Activated CD4-positive, alpha-beta T cell treated with anti-CD3 and anti-CD28 coated beads, Interleukin-2, amount 10 ng/mL, durations not matched to agents 24 days and 14 days (primary cell): ENCODE measurements at places on chromosomes 5 and 9.

- no peak overlapping the region for H3K4me3 ChIP-seq
- H3K4me1 ChIP-seq = no peaks in the 10 kb centered on the region
- no peaks in the 10 kb centered on the region for H3K36me3 ChIP-seq
- no peak for DNase-seq
Measured at GRCh38 chr5:173397516-173397915, 69.3 kb upstream of the STC2 start.

GRCh38 chr9:98989036-98990000 lies 45.6 kb downstream of the COL15A1 start:
- no peak for DNase-seq
- no peaks in the 10 kb centered on the region for H3K36me3 ChIP-seq
- H3K4me1 ChIP-seq = peaks cover 9% of the 10 kb centered on the region
- H3K4me3 ChIP-seq = no peak overlapping the region
- peaks cover 7% of the 10 kb centered on the region for H3K27me3 ChIP-seq

DNA sequence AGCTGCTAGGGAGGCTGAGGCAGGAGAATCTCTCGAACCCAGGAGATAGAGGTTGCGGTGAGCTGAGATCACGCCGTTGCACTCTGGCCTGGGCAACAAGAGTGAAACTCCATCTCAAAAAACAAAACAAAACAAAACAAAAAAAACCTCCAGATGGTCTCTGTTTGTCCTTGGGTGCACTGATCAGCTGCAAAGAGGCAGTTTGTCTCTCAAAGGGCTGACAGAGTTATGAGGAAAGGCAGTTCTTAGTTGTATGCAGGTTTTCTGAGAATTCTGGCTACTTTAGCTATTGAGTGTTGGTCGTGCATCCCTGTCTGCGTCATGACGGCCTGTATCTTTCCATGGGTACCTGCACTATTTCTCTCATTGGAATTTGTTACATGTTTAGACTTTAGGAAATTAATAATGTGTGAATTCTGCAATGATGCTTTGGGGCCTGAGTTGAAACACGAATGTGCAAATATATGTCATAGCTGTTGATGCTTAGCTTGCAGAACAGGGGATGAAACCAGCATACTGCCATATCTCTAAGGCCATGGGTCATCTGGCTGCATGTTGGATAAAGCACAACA lies 18.2 kb downstream of the OR2S2 start:
- no peaks in the 10 kb centered on the region for H3K36me3 ChIP-seq
- DNase-seq = no peak
- peaks cover 20% of the 10 kb centered on the region for H3K4me1 ChIP-seq
- H3K27ac ChIP-seq = no peak overlapping the region
- no peaks in the 10 kb centered on the region for H3K27me3 ChIP-seq

- H3K4me3 ChIP-seq = no peak overlapping the region
- peaks cover 5% of the 10 kb centered on the region for H3K27me3 ChIP-seq
- no peaks in the 10 kb centered on the region for H3K36me3 ChIP-seq
- H3K27ac ChIP-seq = no peak overlapping the region
Measured at GRCh38 chr5:6235726-6236125, 142.6 kb downstream of the MED10 start.

DNA sequence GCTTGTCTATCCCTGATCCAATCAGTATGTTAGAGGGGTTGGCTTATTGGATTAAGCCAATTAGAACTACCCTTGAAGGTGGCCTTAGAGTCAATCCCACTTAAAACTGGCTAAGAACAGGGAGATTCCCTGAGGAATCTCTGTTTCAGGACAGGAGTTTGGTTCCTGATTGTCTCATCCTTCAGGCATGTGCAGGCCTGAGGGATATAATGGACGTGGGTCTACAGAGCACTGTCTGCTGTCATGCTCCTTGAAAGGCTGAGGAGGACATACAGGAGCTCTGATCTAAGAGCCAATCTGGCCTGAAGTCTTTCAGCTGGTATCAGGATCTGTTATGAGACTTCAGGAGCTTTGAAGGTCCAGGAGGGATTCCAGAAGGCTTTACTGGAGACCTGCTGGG lies 36.2 kb upstream of the PRXL2C start:
- H3K4me1 ChIP-seq = peaks cover 3% of the 10 kb centered on the region
- no peak overlapping the region for H3K27ac ChIP-seq
- H3K36me3 ChIP-seq = no peaks in the 10 kb centered on the region
- no peak overlapping the region for H3K4me3 ChIP-seq
- no peak for DNase-seq

GRCh38 chr9:89659891-89660685 lies 55.3 kb downstream of the GADD45G start:
- peaks cover 4% of the 10 kb centered on the region for H3K27me3 ChIP-seq
- no peak for DNase-seq
- H3K36me3 ChIP-seq = no peaks in the 10 kb centered on the region
- no peak overlapping the region for H3K27ac ChIP-seq
- H3K4me3 ChIP-seq = no peak overlapping the region

GRCh38 chr5:100693481-100693880 lies 158.3 kb downstream of the FAM174A start:
- no peak for DNase-seq
- no peak overlapping the region for H3K27ac ChIP-seq
- H3K36me3 ChIP-seq = no peaks in the 10 kb centered on the region
- H3K4me1 ChIP-seq = peaks cover 8% of the 10 kb centered on the region
- no peak overlapping the region for H3K4me3 ChIP-seq

DNA sequence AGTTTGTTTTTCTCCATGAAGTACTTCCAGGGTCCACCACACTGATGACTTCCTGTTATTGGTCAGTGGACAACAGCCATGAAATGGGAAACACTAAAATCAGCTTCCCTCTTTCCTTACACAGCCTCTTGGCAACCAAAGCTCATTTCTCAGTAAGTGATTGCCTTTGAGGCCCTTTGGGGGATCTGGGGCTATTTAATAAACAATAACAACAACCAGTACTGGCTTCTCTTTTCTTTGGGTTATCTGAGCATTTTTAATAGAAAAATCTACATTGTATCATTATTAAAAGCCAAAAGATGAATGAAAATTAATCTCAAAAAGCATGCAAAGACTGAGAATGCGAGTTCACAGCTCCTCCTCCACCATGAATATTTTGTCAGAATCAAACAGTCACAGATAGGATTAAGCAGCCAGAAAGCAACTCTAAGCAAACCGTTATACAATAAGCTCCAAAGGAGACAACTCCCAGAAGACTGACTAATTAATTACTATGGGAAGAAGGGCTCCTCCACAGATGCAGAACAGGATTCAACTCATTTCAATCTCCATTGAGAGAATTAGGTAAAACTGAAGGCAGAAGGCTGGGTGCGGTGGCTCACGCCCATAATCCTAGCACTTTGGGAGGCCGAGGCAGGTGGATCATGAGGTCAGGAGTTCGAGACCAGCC lies 68.3 kb downstream of the SERINC5 start:
- no peak for DNase-seq
- H3K27ac ChIP-seq = peak overlapping the region; percentile 91
- peaks cover 13% of the 10 kb centered on the region for H3K36me3 ChIP-seq
- H3K27me3 ChIP-seq = no peaks in the 10 kb centered on the region
- H3K4me3 ChIP-seq = peak overlapping the region; percentile 69

DNA sequence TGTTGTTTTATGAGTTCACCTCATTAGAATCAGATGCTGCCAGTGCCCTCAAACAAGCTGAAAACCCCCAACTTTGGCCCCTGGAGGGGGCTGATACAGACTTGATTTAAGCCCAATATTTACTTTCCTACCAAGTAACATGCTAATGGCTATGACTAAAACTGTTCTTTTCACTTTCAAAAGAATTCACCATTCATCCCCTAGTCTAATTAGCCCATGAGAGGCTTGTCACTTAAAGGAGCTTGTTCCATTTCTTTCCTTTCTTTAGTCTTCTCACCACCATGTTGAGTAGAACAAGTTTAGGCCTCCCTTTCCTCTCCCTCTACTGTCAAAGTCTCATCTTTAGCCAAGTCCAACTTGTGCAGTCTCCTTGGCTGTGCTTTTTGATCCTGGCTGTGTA lies 50.4 kb downstream of the EPB41L4B start:
- peaks cover 9% of the 10 kb centered on the region for H3K27me3 ChIP-seq
- no peak overlapping the region for H3K4me3 ChIP-seq
- no peaks in the 10 kb centered on the region for H3K36me3 ChIP-seq
- H3K27ac ChIP-seq = no peak overlapping the region
- no peak for DNase-seq
- no peaks in the 10 kb centered on the region for H3K4me1 ChIP-seq

DNA sequence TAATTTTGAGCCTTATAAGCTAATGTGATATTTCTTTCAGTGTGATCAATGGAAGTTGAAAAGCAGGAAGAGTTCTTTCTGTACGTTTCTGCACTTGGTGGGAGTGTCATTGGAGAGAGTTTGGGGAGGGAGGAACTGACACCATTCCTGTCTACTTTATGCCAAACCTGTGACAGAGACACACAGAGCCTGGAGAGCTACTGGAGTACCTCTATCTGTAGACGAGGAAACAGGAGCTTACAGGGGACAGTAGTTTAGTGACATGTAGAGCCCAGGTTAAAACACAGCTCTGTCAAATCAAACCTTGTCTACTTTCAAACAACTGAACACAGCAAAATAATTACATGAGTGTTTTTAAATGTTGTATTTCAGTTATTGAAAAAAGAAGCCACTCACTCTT lies 103.6 kb downstream of the PDE4D start:
- DNase-seq = peak; percentile 51
- peaks cover 1% of the 10 kb centered on the region for H3K36me3 ChIP-seq
- no peaks in the 10 kb centered on the region for H3K27me3 ChIP-seq
- H3K4me3 ChIP-seq = peak overlapping the region; percentile 75

DNA sequence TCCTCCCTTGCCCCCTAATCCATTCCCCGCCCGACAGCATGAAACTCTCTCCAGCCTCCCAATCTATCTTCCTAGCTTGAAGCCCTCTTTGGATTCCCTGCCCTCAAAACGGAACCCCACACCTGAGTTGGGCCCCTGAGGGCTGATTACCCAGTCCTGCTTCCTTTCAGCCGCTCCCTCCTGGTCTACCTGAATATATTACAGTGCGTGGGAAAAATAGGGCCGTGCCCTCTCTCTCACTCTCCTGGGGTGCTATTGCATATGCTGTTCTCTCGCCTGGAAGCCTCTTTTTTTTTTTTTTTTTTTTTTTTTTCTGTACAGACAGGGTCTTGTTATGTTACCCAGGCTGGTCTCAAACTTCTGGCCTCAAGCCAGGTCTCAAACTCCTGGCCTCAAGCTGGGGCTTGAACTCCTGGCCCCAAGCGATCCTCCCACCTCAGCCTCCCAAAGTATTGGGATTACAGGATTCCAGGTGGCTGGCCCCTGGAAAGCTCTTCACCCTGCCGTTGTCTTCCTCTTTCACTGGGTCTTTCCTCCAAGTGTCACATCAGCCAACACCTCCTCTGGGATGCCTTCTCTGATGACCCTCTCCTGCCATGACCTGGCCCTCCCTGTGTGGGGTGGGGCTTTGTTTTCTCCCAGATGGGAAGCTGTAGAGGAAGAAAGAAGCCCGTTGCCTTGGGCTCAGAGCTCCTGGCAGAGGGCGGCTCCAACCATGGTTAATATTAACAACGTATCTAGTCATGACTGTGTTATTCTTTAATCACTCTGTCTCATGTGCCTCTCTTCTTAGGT lies 8.2 kb downstream of the DNM1 start:
- H3K27me3 ChIP-seq = peaks cover 25% of the 10 kb centered on the region
- DNase-seq = no peak
- no peak overlapping the region for H3K4me3 ChIP-seq
- no peaks in the 10 kb centered on the region for H3K36me3 ChIP-seq
- H3K27ac ChIP-seq = no peak overlapping the region

DNA sequence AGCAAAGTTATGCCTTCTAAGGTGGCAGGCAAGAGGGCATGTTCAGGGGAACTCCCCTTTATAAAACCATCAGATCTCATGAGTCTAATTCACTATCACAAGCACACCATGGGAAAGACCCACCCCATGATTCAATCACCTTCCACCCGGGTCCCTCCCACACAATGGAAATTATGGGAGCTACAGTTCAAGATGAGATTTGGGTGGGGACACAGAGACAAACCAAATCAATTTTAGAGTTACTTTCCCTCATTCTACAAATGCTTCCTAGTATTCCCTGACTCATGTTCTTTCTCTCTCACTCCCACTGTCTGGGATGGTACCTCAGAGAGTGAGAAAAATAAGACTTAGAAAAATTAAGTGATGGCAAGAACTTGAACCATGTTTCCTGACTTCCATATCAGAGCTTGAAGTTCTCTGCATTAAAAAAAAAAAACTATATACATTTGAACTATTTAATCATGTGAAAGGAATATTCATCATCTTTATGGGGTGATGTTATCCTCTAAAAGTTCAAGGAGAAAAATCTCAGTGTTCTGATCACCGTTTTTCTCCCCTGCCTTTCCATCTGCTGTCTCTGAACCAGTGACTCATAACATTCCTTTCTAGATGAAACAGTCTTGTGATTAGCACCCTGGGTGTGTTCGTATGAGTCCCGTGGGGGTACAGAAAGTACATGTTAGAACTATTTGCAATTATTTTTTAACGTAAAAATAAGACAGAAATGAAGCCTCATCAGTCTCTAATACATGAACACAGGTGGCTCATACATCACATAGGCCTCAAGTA lies 282.9 kb downstream of the SLF1 start:
- no peaks in the 10 kb centered on the region for H3K4me1 ChIP-seq
- H3K27me3 ChIP-seq = no peaks in the 10 kb centered on the region
- H3K36me3 ChIP-seq = no peaks in the 10 kb centered on the region
- no peak overlapping the region for H3K27ac ChIP-seq
- no peak overlapping the region for H3K4me3 ChIP-seq

GRCh38 chr9:3415906-3416305 lies 109.9 kb downstream of the RFX3 start:
- DNase-seq = no peak
- H3K36me3 ChIP-seq = no peaks in the 10 kb centered on the region
- H3K4me3 ChIP-seq = no peak overlapping the region
- no peaks in the 10 kb centered on the region for H3K27me3 ChIP-seq

GRCh38 chr5:134149571-134150303 lies 27.0 kb downstream of the SKP1 start:
- peak overlapping the region; percentile 51 for H3K27ac ChIP-seq
- H3K36me3 ChIP-seq = peaks cover 56% of the 10 kb centered on the region
- H3K4me1 ChIP-seq = peaks cover 32% of the 10 kb centered on the region
- no peak overlapping the region for H3K4me3 ChIP-seq

DNA sequence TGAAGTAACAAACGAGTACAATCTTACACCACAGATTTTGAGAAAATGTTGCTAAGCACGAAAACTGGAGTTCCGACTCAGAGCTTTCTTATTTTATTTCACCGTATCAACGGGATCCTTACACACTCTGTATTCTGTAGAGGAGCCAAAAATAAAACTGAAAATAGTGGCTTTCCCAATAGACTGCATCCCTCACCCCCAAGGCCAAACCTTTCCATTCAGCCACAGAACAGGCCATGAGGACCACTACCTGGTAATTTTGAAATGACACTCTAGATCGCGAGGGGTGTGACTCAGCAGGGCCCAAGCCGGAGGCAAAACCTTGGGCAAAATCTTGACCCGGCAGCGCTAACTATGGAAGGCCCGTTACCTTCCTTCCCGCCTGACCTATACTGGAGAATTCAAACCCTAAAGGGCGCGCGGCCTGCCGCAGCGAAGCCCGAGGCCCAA lies 432 bp downstream of the HSPA9 start:
- peaks cover 53% of the 10 kb centered on the region for H3K36me3 ChIP-seq
- peaks cover 34% of the 10 kb centered on the region for H3K4me1 ChIP-seq
- no peaks in the 10 kb centered on the region for H3K27me3 ChIP-seq
- no peak for DNase-seq
- H3K27ac ChIP-seq = peak overlapping the region; percentile 100
